Right atrium auricular region (tissue), 2 donors: ENCODE measurements at places on chromosomes 12 and 14. TPM values are rescaled to one million over a fixed set of nuclear protein-coding genes. Genes with fewer than 3 reads are reported as not detected.

Gene PPM1H
- total RNA-seq, result 3.1 TPM

Gene KCNK10
- total RNA-seq, result not detected

Gene PLA2G1B
- not detected for total RNA-seq

DNA sequence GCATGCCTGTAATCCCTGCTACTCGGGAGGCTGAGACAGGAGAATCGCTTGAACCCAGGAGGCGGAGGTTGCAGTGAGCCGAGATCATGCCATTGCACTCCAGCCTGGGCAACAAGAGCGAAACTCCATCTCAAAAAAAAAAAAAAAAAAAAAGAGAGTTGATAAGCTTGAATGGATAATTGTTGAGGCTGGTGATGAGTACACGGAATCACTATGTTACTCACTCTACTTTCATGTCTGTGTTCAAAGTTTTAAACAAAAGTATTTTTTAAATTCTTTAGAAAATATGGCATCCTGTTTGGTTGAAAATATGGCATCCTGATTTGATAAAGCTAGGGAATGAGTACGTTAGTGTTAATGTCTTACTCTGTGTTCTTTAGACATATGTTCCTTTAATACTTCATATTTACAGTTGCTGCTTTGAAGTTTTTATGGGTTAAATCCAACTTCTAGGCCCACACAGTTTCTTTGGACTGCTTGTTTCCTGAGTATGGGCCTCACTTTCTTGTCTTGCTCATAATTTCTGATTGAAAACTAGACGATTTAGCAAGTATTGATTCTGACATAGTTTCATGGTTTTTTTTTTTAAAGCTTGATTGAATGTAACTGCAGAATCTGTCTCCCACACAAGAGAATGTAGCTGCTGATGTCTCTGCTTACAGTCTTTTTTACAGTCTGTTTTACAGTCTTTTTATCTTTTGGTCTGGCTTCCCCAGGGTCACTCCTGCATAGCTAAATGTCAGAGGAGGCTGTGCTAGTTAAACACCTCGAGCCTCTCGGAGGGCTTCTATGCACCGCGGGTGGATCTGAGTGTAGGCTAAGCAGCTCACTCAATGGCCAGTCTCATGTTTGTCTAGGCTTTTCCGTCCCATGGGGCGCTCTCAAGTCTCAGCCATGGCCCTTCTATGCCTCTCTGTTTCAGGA, 14.1 kb upstream of the FBLN5 start:
- no peak for DNase-seq

- no peak for DNase-seq
These were observed 165.8 kb downstream of the TMTC2 start for GRCh38 chr12:82852529-82852928.

GRCh38 chr12:16056910-16057309, 145.8 kb downstream of the DERA start:
- DNase-seq, result no peak

- no peak for DNase-seq
These were observed 61.5 kb downstream of the PDE3A start for GRCh38 chr12:20429852-20430251.
